Right atrium auricular region (tissue), 2 donors: ENCODE measurements at places on chromosomes 5 and 9.

DNA sequence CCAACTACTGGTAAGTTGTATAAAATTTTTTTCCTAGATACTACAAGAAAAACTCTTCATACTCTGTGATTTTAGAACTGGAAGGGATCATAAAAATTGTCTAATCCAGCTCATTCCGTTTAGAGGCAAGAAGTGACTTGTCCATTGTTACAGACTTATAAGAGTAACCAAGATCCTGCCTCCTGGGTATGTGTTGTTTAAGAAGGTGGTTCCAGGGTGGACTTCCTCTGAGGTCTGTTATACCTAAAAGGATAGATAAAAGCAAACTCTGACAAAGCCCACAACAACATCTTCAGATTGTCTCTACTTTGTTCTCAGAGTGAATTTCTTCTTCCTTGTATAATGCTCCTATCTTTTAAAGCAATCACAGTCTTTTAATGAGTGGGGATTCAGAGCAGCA lies 24.2 kb downstream of the TGFBR1 start:
- DNase-seq = no peak

- DNase-seq = no peak
These were observed 197.9 kb downstream of the SH3GL2 start for GRCh38 chr9:17776735-17777134.

- no peak for DNase-seq
These were observed 164.9 kb downstream of the ESM1 start for GRCh38 chr5:54820346-54821134.

DNA sequence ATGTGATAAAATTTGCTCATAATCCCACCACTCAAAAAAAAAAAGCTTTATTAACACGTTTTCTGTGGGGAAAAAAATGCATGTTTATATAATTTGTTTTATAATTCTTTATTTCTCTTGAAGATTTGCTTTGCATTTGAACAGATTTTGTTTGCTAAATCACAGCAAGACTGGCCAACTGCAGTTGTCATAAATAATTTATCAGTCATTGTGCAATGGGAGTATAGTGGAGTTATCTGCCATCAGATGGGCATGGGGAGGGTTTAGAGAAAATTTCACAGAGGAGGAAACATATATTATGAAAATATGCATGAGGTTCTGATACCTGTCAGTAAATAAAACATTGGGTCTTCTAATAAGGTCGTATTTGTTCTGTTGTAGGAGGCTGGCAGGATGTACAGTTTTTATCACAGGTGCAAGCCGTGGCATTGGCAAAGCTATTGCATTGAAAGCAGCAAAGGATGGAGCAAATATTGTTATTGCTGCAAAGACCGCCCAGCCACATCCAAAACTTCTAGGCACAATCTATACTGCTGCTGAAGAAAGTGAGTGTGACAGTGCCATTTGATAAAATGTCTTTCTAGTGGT lies 23.8 kb downstream of the HSDL2 start:
- DNase-seq = no peak

DNA sequence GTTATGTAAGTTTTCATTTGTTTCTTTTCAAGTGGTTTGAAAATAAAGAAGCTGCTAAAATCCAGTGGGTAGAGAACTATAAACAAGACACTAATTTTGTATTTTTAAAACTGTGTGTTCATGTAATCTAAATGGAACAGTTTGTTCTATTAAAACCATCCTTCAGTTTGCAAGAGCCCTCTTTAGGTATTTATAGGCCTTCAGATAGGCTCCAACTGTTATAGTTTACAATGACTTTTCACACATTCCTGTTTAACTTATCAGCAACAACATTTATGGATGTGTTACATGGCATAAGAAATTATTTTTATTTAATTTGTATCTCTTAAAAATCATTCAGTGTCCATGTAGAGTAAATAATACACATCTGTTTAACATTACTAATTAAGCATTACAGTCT lies 126.7 kb upstream of the SLCO6A1 start:
- DNase-seq = no peak

DNA sequence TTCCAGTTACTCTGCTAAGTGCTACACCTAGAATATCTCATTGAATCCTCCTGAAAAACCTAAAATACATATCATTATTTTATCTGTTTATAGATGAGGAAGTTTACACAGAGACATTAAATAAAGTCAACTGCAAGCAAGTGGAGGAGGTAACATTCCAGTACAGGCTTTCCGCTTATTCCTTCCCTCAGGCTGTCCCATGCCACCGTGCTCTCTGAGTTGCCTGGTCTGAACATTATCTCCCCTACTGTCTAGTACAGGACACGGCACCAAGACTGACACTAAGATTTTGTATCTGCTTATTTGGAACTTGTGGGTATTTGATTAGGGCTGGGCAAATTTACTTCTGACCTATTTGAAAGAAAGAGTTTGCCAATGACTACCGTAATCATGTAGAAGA lies 172.4 kb upstream of the STK32A start:
- no peak for DNase-seq

- DNase-seq = no peak
These were observed 202.7 kb downstream of the SEMA6A start for GRCh38 chr5:116371935-116372334.

GRCh38 chr9:77834898-77835488 lies 186.9 kb upstream of the GNA14 start:
- no peak for DNase-seq

- no peak for DNase-seq
These were observed 86.0 kb upstream of the TBC1D2 start for GRCh38 chr9:98341157-98342097.

DNA sequence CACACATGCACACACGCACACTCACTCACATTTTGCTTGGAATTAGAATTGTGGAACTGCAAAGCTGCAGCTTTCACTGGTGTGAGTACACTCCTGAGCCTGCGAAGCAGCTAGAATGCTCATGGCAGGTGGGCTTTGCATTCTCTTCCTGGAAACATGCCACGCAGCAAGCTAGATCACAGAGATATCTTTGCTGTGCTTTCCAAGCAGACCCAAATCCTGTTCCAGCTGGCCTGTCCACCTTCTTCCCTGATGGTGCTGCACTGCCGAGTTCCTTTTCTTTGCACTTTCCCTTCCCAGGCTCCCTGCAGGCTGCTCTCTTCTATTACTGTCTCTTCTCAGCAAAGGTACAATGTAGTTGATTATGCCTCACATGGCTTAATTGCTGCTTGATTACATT lies 92.7 kb upstream of the CKMT2 start:
- no peak for DNase-seq

DNA sequence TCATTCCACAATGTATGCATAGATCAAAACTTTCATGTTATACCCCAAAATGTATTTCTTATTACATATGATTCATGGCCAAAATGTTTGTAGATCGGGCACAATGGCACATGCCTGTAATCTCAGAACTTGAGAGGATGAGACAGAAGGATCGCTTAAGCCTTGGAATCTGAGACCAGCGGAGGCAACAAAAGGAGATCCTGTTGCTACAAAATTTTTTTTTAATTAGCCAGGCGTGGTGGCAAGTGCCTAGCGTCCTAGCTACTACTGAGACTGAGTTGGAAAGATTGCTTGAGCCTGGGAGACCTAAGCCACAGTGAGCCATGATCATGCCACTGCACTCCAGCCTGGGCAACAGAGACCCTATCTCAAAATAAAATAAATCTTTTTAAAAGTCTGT lies 89.9 kb downstream of the MAPKAP1 start:
- no peak for DNase-seq

DNA sequence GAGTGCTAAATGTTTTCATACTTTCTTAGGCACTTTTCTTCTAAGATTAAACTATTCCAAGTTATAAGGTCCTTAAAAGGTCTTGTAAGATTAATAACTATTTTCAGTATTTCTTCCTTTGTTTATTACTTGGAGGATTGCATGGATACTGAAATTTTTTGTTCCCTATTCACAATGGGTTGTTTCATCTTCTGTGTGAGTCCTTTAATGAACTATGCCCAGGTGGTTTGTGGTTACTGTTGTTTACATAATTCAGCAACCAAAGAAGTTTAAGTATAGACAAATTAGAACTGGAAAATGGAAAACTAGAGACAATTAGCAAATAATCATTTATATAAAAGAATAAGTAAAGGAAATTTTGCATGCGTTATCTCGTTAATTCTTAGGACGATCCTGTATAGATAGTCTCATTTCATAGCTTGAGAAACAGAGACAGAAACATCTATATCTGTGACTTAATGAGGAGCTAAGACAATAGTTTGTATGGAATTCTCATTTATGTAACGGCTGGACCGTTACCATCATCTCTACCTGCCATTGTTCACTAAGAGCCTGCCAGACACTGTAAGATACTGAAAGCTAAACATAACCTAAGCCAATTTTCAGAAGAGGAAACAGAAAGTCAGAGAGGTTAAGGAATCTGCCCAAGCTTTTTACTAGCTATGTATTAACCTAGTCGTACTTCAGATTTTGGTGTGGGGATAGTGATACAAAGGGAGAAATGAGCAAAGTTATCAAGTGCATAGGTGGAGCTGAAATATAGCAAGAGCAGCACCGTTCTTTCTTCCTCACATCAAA lies 148.2 kb downstream of the PAM start:
- DNase-seq = no peak

DNA sequence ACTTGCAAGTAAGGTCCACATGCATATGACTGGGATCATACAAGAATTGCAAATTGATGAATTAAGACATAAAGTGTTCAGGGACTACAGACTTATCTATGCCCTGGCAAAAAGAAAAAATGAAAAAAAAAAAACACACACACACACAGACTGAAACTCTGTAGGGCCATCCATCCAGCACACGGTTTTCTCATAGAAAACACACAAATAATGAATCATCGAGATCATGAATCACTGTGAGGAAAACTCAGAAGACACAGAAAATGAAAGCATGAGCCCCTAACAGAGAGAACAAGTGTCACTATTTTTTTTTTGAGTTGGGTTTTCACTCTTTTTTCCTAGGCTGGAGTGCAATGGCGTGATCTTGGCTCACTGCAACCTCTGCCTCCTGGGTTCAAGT lies 185.2 kb downstream of the IRX2 start:
- DNase-seq = no peak

- DNase-seq = no peak
These were observed 214.1 kb downstream of the HSPA4 start for GRCh38 chr5:133265720-133266526.

DNA sequence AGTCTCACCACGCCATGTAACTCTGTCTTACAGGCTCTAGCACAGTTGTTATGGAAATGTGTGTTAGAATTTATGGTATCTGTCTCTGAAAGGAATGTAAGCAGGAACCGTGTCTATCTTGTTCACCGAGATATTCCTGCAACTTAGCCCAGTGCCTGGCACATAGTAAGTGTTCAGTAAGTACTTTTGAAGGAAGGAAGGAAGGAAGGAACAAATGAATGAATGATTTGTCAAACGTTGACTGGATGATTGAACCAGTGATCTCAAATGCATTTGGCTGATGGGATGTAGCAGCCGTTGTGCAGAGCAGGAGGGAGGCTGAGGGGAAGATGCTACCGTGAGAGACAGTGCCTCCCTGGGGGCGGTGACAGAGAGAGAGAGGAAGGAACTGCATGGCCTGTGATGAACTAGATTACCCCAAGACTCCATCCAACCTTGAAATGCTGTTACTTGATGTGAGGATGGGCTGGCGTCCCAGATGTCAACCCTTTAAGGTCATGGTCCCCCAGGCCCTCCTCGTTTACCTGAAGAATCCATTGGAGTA lies 47.5 kb upstream of the PPARGC1B start:
- DNase-seq = no peak

- DNase-seq = no peak
These were observed 349.3 kb upstream of the ACTBL2 start for GRCh38 chr5:57831932-57832331.

DNA sequence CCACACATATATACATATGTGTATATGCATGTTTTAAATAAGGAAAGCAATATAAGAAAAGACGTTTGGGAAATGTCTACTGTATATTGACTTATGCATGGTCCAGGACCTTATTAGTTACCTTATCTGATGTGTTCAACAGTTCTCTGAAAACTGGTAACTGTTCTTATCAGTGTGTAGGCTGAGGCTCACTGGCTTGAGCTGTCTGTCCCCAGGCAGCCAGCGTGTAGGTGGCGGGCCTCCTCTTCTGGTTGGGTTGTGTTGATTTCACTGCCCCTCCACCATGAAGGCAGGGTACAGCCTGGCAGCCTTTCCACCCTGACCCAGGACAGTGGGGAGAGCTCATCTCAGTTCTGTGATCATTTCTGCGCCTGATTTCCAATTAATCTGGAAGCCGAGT lies 38.7 kb upstream of the SEMA4D start:
- DNase-seq = no peak

DNA sequence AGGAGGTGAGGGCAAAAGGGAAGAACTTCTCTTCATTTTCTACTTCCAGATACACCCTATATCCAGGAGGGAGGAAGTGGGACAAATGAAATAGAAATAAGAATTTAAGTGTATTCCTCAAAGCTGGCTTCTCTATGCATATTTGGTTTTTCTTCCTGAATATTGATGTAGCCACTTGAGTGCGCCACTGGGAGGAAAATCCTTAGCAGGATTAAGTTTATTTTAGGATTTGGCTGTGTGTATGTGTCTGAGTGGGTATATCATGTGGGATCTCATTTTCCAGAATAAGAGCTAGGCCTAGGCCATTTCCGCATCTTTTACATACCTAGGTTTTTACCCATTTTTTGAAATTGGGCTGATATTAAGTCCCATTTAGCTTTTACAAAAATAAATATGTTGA lies 42.5 kb downstream of the MAP1B start:
- no peak for DNase-seq

DNA sequence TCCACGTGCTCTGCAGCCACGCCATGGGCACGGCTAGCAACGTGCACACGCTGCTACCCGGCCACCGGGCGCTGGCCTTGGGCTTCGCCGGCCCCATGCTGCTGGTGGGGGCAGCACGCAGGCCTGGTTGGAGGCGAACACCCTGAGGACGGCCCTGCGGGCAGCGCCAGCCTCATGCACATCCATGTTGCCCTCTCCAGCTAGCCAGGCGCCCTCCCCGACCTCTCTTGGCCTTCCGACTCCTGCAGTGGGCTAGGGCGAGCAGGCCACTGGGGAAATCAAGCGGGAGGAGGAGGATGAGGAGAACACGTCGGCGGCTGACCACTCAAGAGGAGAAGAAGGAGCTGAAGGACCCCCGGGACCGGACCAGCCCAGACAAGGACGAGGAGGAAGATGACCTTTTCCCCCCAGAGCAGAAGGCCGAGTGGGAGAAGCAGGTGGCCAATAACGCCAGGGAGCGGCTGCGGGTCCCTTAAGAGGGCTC lies 73.3 kb downstream of the INSL6 start:
- DNase-seq = no peak

DNA sequence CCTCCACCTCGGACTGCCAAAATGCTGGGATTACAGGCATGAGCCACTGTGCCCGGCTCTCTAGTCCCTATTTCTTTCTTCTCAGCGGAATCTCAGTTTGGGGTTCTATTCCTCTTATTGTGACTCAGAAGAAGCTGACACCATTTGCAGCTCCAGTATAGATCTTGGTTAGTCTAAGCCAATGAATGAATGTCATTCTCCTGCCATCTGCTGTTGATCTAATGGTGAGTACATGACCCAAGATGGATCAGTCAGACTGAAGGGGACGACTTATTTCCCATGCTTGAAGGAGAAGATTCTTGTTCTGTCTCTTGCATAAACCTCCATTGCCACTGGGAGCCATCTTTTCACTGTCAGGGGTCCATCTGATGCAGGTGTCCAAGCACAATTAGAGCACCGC lies 76.0 kb upstream of the KLF9 start:
- no peak for DNase-seq
